Lung (tissue), 17 donors: ENCODE measurements at places on chromosomes 7 and 10. TPM values are rescaled to one million over a fixed set of nuclear protein-coding genes. Genes with fewer than 3 reads are reported as not detected.
A peak's percentile ranks its signal among the peaks of the same experiment; 100 is the strongest.

DNA sequence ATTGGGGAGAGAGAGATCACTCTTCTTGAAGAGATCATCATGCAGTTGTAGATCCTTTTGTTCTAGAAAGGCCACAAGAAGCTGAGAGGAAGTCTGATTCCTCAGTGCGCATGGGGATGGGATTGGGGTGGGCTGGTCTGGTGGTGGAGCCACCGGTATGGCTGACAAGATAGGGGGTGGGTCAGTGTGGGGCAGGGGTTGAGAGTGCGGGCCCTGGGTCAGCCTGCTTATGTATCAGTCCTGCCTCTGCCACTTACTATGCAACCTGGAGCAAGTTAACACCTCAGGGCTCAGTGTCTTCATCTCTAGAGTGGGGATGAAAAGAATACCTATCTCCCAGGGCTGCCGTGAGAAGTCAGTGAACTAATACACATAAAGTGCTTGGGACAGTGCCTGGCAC lies 8.0 kb downstream of the SMARCD3 start:
- DNase-seq = no peak

- peak; percentile 20 for DNase-seq
Observed at GRCh38 chr7:143385891-143386781, 5.0 kb downstream of the ZYX start.

GRCh38 chr10:127840884-127841283 lies 51.9 kb downstream of the CLRN3 start:
- DNase-seq = peak; percentile 14

DNA sequence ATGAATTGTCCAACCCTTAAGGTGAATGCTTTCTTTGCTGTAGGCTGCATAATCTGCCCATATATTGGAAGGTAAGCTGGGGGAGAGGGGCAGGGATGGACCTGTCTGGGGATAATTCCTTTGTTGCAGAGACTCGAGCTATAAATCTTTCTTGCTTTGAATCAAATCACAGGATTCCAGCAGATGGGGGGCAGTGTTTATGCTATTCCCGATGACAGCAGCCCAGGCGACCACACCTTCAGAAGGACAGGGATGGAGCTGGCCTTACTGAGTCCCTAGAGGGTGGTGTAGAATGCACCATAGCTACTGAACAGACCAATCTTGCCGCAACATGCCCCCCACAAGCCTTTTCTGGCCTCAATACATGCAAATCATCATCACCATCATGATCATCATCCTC lies 2.5 kb downstream of the PODXL start:
- DNase-seq = no peak

TMEM178B gene
- total RNA-seq = 2.4 TPM
